ENCODE measurements at places on chromosomes 13 and 19.

DNA sequence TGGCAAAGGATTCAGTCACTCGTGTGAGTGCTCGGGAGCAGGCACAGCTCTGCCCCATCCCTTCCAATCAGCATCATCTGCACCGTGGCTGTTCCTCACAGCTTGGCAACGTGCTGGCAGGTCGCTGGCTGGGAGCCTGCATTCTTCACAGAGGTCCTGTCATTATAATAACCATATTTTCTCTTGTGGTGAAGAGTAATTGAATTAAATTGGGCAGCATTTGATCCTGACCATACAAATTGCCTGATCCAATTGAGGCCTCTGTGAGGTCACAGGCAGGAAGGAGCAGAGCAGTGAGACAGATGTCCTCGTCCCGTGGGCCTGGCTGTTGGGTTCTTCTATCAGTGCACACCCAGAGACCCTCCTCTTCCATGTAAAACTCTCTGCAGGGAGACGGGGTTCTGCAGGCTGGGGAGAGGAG lies 407.8 kb downstream of the COG6 start:
- DNase-seq: no peak

- no peak for DNase-seq
These were observed 2.8 kb upstream of the NLRP12 start for GRCh38 chr19:53826876-53827275.

- no peak for DNase-seq
These were observed 407 bp upstream of the ZNF440 start for GRCh38 chr19:11813703-11814028.

GRCh38 chr13:77521194-77521593 lies 14.3 kb upstream of the SCEL start:
- DNase-seq: no peak

DNA sequence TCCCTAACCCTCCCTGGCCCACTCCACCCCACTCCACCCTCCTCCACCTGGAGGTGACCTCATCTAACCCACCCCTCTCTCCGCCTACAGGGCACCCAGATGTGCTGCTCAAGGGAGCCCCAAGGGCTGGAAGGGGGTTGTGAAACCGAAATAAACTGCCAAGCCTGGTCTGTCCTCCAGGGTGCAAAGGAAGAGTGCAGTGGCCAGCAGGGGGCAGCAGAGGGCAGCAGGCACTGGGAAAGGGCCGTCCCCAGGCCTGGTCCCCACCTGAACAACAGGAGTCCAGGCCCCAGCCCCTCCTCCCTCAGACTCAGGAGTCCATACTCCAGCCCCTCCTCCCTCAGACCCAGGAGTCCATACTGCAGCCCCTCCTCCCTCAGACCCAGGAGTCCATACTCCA lies 8.4 kb upstream of the BCAM start:
- peak; percentile 90 for DNase-seq

DNA sequence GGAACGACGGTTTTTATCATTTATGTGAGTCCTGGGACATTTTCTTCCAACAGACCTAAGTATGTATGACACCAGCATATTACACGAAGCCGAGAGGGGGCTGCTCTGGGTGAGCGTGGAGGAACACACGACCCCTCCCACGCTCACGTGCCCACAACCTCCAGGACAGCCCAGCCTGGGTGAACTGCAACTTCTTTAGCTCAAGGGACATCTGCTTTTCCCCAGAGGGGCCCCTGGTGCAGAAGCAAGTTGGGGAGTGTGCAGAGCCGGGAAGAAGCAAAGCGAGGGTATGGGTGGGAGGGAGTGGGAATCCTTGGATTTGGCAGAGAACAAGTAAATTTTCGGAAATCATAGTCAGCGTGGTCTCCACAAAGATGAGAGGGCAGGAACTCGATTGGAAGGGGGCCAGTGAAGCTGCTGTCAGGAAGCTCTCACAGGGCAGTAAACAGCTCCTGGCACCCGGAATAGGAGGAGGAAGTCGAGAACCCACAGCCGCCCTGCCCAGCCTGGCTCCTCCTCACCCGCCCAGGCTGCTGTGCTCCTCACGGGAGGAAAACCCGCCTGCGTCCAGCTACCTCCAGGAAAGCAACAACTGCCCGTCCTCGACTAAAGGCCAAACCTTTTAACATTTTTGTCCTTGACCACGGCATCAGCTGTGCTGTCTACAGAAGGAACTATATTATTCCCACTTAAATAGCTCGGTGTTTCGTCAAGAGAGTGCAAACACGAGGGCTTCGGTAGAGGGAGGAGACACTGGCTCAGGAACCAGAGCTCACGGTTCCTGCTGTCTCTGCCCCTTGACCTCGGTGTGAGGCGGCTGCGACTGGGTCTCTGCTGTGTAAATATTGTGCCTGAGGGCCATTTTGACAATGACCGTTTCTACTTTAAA lies 17.2 kb upstream of the CFAP97D2 start:
- DNase-seq: peak; percentile 41

DNA sequence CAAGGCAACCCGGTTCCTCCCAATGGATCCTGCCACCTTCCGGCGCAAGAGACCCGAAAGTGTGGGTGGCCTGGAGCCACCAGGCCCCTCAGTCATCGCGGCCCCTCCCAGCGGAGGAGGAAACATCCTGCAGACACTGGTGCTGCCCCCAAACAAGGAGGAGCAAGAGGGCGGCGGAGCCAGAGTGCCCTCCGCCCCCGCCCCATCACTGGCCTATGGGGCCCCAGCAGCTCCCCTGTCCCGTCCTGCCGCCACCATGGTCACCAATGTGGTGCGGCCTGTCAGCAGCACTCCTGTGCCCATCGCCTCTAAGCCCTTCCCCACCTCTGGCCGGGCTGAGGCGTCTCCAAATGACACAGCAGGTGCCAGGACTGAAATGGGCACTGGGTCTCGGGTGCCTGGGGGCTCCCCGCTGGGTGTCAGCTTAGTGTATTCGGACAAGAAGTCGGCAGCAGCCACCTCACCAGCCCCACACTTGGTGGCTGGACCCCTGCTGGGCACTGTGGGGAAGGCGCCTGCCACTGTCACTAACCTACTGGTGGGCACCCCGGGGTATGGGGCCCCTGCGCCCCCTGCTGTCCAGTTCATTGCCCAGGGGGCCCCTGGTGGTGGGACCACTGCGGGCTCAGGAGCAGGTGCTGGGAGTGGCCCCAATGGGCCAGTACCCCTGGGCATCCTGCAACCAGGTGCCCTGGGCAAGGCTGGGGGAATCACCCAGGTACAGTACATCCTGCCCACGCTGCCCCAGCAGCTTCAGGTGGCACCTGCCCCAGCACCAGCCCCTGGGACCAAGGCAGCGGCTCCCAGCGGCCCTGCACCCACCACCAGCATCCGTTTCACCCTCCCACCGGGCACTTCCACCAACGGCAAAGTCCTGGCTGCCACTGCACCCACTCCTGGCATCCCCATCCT lies 11.2 kb upstream of the PRR19 start:
- peak; percentile 52 for DNase-seq

GRCh38 chr19:31436121-31436776 lies 87.0 kb upstream of the TSHZ3 start:
- DNase-seq: no peak

DNA sequence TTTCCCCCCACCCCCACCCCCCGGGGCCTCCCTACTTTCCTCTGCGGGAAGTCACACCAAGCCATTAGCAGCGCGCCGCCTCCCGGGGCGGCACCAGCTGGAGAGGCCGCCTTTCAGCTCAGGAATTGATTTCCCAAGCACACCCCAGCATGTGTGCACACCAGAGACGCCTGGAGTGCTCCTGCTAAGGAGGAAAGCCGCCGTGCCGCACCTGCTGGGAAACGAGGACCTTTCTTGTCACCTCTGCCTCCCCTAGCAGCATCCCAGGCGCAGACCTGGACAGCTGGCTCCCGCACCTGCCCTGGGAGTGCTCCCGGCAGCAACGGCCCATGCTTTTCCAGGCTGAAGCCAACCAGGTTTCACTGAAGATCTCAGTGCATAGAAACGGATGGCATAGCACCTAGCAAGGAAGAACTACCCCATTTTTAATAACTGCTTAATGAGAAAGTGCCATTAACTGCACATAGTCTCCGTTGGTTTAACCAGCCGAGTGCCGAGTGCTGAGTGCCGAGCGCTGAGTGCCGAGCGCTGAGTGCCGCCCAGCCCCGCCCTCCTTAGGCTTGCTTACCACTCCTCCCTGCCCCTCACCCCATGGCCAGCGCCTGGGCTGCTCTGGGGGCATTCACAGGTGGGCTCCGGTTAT lies 165.0 kb downstream of the USP12 start:
- DNase-seq: no peak

GRCh38 chr19:39506944-39507714 lies 7.8 kb upstream of the SELENOV start:
- peak; percentile 43 for DNase-seq

DNA sequence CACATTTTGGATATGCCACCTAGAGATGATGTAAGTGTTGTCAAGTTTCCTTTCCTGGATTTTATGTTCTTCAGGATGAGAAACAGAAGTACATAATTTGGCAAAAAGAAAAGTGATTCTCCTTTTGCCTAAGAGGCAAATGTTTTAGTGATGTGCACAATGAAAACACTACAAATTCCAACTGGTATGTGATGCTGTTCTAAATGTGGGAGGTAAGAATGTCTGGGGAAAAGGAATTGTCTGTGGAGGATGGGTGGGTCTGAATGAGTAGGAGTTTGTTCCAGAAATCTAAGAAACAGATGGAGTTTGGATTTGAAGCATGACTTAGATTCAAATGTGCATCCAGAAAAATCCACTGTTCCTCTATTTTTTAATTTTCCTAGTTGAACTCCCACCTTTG lies 473.6 kb upstream of the SPRY2 start:
- no peak for DNase-seq

GRCh38 chr19:38250821-38251563 lies 5.2 kb downstream of the PPP1R14A start:
- no peak for DNase-seq

- DNase-seq: no peak
These were observed 158.9 kb downstream of the CACNA1A start for GRCh38 chr19:13347367-13347766.

DNA sequence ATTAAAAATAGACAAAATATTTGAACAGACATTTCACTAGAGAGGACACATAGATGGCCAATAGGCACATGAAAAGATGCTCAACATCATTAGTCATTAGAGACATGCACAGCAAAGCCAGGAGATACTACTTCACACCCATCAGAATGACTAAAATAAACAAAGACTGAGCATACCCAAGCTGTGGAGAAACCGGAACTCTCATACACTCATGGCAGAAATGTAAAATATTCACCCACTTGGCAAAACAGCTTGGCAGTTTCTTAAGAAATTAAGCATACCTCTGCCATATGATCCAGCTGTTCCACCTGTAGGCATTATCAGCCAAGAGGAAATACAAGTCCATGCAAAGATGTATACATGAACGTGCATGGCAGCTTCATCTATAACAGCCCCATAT lies 213.4 kb downstream of the TSHZ3 start:
- no peak for DNase-seq

- no peak for DNase-seq
These were observed 2.2 kb upstream of the EID2 start for GRCh38 chr19:39542206-39542605.

DNA sequence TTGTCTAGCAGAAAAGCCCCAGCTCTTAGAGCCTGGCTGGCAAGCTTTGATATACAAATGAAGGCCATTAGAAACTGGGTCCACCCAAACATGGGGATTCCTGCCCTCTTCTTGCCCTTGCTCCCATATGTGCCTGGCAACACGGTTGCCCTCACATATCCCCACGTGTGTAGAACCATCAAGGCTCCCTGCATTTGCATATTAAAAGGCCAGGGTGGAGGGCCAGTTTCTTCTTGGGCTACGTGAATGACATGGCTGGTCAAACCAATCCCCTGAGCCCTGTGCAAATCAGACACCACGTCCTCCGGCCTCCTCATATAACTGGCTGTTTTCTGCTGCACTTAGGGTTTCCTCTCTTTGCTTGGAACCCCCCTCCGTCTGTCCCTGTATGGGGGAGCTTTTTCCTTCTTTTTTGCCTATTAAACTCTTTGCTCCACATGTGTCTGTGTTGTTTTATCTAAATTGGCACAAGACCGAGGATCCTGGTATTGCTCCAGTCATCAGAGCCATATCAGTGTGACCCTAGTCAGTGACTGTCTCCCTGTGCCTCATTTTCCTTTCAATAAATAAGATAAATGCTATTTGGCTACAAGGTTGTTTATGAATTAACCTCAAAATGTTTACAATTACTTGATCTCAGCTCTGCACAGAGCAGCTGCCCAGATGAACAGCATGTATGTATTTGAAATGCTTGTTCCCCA lies 30.3 kb upstream of the CEACAM1 start:
- DNase-seq: no peak

DNA sequence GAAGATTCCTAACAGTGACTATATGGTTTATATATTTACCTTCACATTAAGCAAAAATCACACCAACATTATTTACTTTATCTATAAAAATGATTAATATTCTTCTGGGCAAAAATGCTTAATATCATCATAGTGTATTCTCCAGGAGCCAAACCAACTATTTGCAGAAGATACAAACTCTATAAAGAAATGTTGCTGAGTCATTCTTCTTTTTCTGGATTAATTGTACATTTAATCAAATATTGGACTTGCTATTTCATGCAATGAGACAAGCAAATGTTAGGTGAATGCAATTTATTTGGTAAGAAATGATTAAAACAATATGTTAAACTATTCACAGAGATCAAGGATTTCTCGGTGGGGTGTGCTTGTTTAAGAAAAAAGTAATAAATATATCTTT lies 1075.8 kb downstream of the PCDH9 start:
- DNase-seq: no peak

GRCh38 chr13:32687275-32687674 lies 101.0 kb downstream of the PDS5B start:
- DNase-seq: no peak

GRCh38 chr19:9961103-9961502 lies 24.8 kb upstream of the OLFM2 start:
- no peak for DNase-seq

- no peak for DNase-seq
These were observed 9.2 kb downstream of the UBE2S start for GRCh38 chr19:55398200-55398925.

DNA sequence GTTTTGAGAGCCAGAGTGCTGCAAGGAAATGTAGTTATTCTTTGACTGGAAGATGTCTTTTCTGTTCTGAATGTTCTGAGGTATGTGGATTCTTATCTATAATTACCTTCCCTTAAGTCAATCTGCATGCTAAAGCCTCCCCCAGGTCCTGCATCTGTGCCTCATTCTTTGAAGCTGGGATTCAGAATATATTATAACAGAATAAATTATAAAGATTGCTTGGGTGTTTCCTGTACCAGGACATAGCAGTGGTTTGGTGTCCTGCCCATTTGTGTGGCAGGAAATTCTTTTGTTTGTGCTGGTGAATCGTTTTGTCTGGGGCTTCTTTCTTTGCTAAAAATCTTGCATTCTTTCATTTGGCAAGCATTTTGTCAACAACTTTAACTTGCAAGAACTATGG lies 60.2 kb downstream of the ITGBL1 start:
- no peak for DNase-seq
